ENCODE measurements at places on chromosomes 13 and 19.

GRCh38 chr13:32852526-32852925 is 163.7 kb upstream of the KL start:
- no peak for DNase-seq

GRCh38 chr13:80664950-80665349 is 324.0 kb upstream of the SPRY2 start:
- no peak for DNase-seq

DNA sequence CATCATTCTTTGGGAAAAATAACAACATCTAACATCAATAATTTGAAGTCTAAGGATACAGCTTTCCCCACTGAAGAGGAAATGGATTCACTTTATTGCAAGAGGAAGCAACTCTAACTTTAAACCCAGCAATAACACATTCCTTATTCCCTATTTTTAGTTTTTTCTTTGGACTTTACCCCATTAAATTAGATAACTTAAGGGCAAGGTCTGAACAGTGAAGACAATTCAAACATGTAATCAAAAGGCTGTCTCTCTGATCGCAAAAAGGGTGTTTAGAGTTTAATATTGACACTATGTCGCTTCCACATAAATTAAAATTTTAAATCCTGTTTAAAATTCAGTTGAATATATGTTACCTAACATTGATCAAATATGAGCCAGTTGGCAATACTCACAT is 10.1 kb downstream of the EDNRB start:
- no peak for DNase-seq

GRCh38 chr13:35736876-35737275 is 260.4 kb upstream of the MAB21L1 start:
- no peak for DNase-seq

DNA sequence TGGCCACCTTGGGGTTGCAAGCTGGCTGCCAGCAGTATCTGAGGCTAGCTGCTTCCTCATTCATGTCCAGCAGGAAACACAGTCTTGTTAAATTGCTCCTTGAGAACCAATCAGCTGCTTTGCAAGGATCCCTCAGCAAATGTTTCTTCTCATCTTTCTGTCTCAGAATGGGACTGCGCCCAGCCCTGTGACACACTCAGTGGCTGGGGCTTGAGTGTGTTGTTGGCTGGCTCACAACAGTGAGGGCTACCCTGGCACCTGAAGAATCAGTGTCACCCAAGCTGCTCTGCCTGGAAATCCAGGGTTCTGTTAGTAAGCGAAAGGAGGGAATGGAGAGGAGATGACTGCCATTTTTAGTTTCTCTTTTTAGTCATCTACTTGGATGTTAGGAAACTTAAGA is 317.2 kb downstream of the DCT start:
- no peak for DNase-seq

DNA sequence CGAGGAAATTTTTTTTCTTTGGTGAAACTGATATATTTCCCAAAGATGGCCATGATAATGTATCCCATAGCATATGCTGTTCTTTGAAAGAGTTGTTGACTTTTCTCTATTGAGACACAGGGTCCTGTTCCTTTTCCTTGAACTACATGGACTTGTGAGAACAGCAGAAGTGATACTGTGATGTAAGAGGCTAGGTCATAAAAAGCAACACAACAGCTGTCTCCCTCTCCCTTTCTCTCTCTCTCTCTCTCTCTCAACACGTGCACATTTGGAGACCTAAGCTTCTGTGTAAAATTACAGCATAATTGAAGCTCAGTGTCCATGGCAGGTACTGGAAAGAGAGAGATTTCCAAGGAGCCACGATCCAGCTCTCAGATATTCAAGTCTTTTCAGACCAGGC is 1712.4 kb downstream of the EFNB2 start:
- no peak for DNase-seq

- no peak for DNase-seq
These were observed 1.3 kb downstream of the SELENOV start for GRCh38 chr19:39516270-39516669.

GRCh38 chr13:109933476-109933875 is 147.1 kb upstream of the IRS2 start:
- DNase-seq = no peak

DNA sequence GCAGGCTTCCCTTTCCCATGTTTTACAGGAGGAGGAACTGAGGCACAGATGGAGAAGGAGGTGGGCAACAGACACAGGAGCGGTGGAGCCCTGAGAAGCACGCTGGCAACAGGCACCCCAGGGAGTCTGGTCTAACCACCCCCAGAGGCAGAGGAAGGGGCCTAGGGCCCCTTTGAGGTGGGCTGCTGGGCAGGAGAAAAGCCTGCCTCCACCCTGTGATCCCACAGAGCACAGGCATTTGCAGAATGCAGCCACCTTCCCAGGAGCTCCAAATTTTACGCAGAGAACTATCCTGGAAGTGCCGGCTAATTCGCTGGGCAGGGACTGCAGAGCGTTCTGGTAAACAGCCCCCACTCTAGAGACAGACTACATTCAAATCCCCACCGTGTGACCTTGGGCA is 30.4 kb downstream of the RAB20 start:
- DNase-seq = no peak

- no peak for DNase-seq
These were observed 624.4 kb upstream of the PCDH20 start for GRCh38 chr13:62040078-62040477.

GRCh38 chr19:31613683-31614219 is 264.5 kb upstream of the TSHZ3 start:
- no peak for DNase-seq
